HFFc6 (cell line): ENCODE measurements at places on chromosomes 6 and 20.

- H3K4me3 ChIP-seq = no peak overlapping the region
- H3K36me3 ChIP-seq = no peaks in the 10 kb centered on the region
- DNase-seq = no peak
- H3K4me1 ChIP-seq = no peaks in the 10 kb centered on the region
- H3K27me3 ChIP-seq = peaks cover 12% of the 10 kb centered on the region
Observed at GRCh38 chr6:83546636-83547035, 34.3 kb downstream of the PRSS35 start.

DNA sequence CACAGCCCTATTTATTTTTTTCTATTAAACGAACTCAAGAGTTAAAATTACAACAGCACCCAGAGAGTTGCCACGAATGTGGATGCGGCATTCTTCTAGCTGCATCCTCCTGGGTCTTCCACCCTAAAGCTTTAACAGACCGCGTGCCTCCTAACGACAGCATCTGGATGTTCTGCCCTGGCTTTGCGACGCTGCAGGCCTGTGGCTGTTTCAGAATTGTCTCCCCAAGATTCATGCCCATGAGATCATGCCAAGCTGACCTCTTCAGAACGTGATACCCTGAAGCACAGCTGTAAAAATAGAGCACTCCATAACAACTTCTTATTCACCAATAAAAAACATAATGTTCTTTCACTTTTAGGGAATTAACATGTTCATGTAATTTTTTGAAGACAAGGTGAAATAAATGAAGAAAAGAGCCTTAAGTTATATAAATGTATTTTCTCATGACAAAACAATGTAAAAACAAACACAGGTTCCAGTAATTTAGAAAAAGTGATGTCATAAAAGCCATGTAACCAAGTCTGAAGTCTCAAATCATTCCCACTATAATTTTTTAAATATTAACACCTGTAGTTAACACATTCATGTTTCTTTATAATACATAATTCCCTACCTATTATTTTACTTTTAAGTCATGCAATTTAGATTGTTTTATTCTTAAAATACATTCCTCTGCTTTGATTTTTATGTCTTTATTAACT, 26.5 kb downstream of the HIVEP2 start:
- peak overlapping the region; percentile 2 for H3K27ac ChIP-seq
- H3K4me1 ChIP-seq = peaks cover 34% of the 10 kb centered on the region
- H3K27me3 ChIP-seq = no peaks in the 10 kb centered on the region

DNA sequence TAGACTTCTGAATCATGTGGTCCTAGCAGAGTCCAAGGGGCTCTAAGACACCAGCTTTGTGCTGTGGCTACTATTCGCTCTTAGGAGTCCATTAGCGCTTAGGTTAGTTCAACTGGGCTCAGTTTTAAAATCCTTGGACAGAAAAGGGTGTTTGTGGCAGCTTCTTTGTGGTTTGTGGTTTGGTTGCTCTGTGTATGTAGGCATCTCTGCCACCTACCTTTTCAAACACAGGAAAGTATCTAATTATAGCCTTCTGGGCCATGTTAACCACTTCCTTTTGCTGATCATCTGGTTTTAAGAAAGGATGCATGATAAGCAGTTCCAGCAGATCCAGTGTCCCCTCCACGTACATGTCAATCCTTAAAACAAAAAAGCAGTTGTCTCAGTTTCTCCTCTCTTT, 10.8 kb downstream of the GSTA4 start:
- no peak overlapping the region for H3K27ac ChIP-seq
- peaks cover 13% of the 10 kb centered on the region for H3K4me1 ChIP-seq
- no peaks in the 10 kb centered on the region for H3K27me3 ChIP-seq
- no peak overlapping the region for H3K4me3 ChIP-seq
- H3K36me3 ChIP-seq = peaks cover 38% of the 10 kb centered on the region

DNA sequence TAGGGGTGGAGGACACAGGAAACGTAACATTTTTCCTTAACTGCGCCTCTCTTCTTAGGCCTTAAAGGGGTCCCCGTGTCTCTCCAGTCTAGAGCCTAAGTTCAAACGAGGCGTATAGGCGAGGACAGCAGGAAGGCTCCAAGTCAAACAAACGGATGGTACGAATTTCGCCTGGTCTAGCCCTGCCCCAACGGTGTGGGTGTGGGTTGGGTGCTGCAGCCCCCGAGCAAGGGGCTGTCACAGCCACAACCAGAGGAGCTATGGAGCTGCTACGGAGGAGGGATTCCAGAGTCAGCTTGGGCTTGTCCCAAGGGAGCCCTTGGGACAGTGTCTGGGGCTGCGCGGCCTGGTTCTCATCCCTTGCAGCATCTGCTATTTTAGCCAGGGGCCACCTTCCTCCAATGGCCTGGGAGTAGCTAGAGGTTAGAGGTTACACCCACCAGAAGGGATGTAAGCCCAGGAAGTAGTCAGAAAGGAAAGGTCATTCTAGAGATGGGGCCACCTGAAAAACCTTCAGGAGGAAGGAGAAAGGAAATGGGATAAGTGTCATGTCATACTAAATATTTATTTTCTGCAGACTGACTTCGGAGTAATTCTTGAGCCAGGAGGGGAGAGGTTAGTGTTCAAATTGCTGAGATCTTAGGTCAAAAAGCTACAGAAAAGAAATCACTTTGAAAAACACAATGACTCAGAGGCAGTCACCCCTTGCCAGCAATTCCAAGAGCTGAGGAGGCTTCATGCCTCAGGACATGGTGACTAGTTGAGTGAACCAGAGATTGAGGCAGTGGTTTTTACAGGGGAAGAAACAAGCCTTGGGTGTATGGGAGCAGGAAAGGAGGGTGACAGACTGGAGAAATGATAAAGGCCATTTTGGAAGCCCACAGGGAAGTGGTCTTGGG, 21.7 kb downstream of the VPS52 start:
- peaks cover 62% of the 10 kb centered on the region for H3K4me1 ChIP-seq
- H3K27ac ChIP-seq = peak overlapping the region; percentile 99
- DNase-seq = peak; percentile 96
- H3K27me3 ChIP-seq = peaks cover 6% of the 10 kb centered on the region
- H3K36me3 ChIP-seq = peaks cover 20% of the 10 kb centered on the region

DNA sequence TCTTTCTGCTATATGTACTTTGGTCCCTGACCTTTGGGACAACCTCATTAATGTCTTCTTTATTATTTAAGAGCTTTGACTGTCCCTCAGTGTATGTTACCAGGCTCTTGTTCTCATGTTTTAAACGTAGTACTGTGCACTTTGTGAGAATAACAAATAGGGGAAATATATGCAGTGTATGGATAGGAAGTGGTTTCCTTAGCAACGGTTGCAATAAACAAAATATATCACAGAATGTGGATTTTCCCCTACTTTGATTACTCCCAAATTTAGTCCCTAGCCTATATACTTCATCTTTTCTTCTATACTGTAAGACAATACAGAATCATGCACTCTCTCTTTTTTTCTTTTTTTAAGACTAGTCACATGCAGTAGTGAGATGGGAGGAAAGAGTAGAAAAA, 123.8 kb upstream of the AKIRIN2 start:
- H3K4me1 ChIP-seq = peaks cover 5% of the 10 kb centered on the region; the same call in 1 of the 2 replicates
- H3K27me3 ChIP-seq = peaks cover 10% of the 10 kb centered on the region
- no peak for DNase-seq
- no peak overlapping the region for H3K4me3 ChIP-seq
- no peaks in the 10 kb centered on the region for H3K36me3 ChIP-seq
